AG08396 (cell line): ENCODE measurements at places on chromosomes 1 and 21.

DNA sequence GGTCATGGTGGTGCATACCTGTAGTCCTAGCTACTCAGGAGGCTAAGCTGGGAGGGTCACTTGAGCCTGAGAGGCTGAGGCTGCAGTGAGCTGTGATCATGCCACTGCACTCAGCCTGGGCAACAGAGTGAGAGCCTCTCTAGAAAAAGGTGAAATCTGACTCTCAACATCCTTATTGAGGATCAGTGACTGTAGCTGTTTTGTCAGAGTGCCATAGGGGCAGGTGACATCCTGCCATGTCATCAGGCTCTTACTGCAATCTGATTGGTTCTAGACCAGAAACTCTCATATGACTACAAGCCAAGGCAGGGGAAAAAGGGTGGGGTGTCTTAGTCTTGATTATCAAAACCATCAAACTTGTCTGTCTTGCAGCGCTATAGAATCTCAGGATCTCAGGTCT, 62.8 kb upstream of the NGF start:
- no peak for DNase-seq

GRCh38 chr1:27868556-27868931, 3.8 kb upstream of the THEMIS2 start:
- DNase-seq, result no peak

- DNase-seq, result no peak
Measured at GRCh38 chr1:235657269-235657668, 7.7 kb upstream of the GNG4 start.

DNA sequence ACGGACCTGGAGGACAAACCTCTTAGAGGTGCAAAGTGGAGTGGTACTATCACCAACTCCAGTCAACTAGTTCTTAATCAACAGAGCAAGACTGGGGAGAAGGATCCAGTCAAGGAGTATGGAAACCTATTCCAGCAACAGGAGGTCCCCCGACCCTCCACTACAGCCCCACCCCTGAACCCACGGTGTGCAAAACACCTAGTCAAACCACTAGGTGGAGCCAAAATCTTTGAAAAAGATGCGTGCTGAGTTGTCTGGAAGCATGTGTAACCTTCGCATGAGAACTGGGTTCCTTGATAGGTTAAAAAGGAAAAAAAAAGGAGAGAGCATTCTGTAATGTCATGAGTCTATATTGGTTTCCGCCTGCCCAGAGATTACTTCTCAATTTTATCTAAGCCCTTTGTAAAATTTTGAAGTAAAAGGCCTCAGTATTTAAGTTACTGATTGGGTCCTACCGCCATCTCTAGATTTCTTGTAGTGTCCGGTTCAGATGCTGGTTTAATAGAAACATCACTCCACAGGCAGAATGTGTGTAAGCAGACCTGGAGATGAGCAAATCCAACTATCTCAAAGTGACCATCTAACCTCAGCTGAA, 81.9 kb upstream of the HAO2 start:
- peak; percentile 19 for DNase-seq

GRCh38 chr1:156973417-156973816, 53.0 kb downstream of the LRRC71 start:
- no peak for DNase-seq

- no peak for DNase-seq
Measured at GRCh38 chr1:212774584-212774983, 17.0 kb downstream of the NSL1 start.

GRCh38 chr1:35893051-35893879, 10.3 kb downstream of the AGO1 start:
- DNase-seq, result no peak

- DNase-seq, result no peak
Measured at GRCh38 chr21:37357691-37358090, 8.9 kb upstream of the DYRK1A start.

- no peak for DNase-seq
Measured at GRCh38 chr1:36472656-36473055, 8.5 kb upstream of the MRPS15 start.

DNA sequence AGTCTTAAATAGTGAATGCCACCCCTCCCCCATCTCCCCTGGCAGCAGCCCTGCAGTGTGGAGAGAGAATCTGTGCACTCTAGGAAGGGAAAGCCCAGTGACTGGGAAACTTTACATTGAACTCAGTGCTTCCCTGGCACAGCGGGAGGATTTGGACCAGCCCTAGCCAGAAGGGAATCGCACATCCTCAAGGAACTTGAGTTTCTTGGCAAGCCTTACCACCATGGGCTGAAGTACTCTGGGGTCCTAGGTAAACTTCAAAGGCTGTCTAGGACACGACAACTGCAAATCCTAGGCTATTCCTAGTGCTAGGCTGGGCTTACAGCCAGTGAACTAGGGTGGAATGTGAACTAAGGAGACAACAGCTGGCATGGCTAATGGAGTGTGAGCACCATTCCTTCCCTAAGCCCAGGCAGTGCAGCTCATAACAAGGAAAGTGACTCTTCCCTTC, 88.3 kb downstream of the COL24A1 start:
- DNase-seq, result peak; percentile 13

DNA sequence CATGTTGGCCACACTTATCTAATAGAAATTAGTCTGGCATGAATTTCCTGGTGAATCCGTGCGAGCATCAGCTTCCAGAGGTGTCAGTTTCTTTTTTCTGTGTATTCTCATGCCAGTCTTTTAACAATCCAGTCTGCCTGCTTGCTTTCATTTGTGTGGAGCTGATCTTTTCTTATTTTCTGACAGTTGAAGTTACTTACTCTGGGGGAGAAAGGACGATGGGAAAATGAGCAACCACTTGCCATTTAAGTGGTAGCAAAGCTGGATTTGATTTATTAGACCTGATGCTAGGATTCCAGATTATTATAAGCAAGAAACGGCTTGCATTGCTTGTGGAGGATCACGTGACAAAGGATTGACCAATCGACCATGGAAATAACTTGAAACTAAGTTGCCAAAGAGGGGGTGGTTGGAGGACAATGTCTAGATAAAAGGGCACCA, 24.3 kb upstream of the APP start:
- peak; percentile 27 for DNase-seq

DNA sequence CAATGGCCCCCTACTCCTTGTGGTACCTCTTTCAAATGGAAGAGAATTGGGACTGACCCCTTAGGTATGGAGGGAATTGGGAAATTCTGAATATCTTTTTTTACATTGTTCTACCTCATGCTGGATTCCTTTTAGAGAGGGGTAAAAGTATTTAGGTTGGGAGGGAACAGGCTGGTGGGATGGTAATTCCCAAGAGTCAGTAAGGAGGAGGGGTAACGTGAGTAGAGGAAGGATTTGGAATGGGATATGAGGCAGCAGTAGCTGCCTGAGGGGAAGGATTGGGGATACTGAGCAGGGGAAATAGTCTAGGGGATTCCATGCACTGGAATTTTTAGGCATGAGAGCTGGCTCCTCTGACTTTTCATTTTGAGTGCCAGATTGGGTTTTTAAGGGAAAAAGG, 3.8 kb upstream of the AADACL3 start:
- DNase-seq, result no peak

DNA sequence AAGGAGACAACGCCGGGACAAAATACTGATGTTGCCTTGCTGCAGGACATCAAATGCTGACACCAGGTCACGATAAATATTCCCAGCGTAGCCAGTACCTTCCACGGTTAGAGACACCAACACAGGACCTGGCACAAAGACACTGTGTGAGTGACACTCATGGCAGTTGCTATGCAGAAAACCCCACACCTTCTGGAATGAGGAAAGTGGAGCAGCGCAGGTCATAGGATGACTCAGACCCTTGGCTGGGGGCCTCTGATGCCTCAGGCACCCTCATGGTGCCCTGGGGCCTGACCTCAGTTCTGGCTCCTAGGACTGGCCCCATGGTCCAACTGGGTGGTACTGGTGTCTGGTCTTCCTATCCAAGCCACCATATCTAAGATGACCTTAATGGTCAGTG, 7.0 kb downstream of the DCST2 start:
- no peak for DNase-seq

DNA sequence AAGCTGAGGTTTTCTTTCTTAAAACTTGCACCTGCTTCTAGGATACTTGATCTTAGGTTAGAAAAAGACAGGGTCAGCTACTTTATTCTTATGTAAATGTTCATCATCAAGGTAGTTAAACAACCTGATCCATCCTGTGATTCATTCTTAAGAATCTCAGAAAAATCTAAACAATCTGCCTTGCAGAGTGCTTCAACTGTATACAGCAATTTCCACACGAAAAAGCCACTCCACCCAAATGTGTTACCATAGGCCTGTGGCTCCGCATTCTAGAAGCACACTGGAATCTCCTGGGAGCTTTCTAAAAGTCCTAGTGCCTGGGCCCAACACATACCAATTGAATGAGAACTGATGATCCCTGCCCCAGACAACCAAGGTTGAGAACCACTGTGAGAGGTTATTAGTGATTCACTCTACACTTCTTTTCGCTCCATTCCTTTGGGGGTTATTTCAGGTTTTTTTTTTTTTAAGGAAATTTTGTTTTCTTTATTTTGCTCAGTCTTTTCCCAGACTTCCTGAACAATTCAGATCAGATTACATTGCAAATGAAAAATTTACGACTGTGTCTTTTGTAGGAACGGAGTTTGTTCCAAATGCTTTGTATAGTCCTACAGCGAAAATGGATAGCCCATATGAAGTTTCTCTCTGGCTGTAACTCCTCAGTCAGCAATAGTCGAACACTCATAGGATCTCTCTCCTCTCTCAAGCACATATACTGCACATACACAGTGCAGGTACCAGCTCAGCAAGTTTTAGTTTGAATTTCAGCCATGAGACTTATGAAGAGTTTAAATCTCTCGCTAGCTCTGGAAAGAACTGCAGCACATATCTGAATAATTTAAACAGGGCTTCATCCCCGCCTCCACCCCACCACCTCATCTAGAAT, 16.1 kb downstream of the SMYD2 start:
- DNase-seq, result peak; percentile 78

DNA sequence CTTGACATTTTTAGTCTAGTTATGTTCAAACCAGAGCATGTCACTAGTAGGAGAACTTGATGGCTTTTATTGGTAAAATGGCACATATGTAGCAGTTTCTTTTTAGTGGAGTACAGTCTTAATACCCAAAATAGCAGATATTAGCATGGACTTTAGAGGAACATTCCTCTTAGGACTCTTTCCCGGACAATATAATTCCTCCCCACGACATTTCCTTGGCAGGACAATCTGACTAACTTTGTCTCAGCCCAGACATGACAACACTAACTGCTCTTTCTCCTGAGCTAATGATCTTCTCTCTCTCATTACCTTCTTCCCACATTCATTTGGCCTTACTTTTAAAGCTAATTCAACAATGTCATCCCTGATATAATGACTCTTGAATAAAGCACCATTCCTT, 62.5 kb downstream of the ADAMTS1 start:
- DNase-seq, result no peak

GRCh38 chr21:39084979-39085729, 98.1 kb downstream of the PSMG1 start:
- DNase-seq, result no peak

- DNase-seq, result peak; percentile 6
Measured at GRCh38 chr1:61253059-61253735, 170.8 kb downstream of the NFIA start.

DNA sequence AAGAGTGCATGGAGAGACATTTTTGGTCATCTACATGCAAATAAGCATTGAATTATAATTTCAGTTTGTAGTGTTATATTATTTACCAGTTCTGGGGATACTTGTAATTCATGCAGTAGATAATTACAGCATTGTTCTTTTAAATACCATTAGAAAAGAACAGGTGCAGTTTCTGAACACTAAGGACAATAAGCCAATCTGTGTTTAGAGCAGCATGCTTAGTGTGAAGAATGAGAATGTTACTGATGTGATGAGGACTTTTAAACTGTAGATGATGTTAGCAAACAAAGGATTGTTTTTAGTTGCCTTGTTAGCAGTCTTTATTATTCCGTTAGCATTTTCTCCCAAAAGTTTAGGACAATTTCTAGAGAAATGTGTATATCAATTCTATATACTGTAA, 348.3 kb downstream of the BRINP3 start:
- no peak for DNase-seq
